ENCODE measurements at places on chromosomes 12 and 14.
A peak's percentile ranks its signal among the peaks of the same experiment; 100 is the strongest.

GRCh38 chr14:59753512-59753911 is 117.1 kb downstream of the RTN1 start:
- DNase-seq: no peak

DNA sequence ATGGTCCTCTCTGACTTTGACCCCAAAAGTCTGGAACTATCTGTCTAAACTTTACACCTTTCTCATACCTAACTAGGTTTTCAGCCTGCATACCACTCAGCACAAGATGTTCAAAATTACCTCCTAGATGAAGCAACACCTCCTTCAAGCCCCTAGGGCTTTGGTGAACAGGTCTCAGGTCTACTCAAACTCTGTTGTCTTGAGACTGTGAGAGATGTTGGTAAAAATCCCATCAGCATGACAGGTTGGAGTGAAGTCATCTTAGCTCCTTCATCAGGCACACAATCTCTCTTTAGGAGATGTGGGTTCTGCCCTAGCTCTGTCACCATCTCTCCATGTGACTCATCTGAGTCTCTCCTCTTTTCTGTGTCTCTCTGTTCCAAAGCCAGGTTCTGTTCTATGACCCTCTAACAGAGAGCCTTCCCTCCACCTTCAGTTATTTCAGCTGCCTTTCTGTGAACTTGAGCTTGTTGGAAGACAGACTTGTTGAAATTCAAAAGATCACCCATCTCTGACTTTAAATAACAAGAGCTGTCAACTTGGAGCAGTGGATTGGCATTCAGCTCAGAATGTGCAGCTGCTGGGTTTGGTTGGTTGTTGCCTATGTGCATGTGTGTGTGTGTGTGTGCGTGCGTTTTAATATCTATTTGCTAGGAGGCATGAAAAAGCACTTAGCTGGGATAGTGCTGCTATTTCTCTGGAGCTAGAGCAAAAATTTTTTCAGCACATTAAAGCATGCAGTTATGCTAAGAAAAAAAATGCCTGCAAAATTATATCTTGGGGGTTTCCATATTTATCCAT is 130.7 kb downstream of the CRACR2A start:
- DNase-seq: no peak

- DNase-seq: no peak
Measured at GRCh38 chr12:86148071-86148470, 108.1 kb downstream of the MGAT4C start.

GRCh38 chr12:104339663-104340062 is 36.1 kb downstream of the EID3 start:
- no peak for DNase-seq

DNA sequence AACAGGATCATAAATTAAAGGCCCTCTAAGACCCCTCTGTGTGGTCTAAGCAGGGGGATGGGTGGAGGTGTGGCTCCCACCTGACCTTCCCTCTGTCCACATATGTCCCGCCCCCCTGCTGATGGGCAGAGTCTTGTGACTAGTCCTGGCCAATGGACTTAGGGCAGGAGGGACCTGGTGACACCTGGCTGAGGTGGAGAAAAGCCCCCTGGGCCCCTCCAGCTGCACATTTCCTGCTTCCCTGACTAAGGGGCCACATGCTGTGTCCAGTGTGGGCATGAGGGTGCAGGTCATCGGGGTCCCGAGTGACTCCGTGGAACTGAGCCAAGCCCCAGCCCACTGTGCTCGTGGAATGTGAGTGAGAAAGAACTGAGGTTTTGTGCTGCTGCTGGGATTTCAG is 254.7 kb downstream of the ADGRD1 start:
- no peak for DNase-seq

DNA sequence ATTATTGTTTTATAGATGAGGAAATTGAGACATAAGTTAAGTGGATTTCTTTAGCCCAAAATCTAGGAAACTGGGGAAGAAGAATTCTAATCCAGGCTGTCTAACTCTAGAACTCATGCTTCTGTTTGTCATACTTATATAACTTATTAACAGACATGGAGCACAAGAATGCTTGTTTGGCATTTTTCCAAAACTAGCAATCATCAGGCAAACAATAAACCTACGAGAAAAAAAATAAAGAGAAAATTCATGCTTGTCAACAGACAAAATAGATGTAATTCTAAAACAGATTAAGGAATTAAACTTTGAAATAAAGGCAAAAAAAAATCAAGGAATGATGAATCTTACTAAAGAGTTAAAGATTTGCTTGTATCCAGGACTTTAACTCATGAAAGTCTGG is 103.1 kb downstream of the METTL25 start:
- DNase-seq: no peak

- no peak for DNase-seq
Measured at GRCh38 chr14:89231426-89232113, 185.5 kb downstream of the FOXN3 start.

- DNase-seq: no peak
Measured at GRCh38 chr12:45732250-45732649, 2.7 kb downstream of the ARID2 start.

DNA sequence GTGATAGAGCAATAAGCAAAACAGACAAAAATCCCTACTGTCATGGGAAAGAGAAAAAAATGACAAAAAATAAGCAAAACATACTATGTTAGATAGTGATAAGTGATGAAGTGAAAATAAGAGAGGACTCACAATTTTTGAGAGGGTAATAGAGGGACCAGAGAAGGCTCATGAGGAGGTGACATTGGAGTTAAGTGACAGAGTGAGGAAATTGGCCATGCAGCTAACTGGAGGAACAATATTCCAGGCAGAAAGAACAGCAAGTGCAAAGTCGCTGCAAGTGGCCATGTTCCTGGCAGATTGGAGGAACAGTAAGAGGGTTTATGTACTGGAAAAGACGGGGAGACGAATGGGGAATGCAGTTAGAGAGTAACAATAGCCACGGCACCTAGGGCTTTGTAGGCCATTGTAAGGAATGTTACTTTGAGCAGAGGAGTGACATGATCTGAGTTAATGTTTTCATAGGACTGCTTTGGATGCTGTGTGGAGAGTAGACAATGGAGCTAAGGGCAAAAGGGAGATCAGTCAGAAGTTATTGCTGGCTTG is 1.4 kb upstream of the SAV1 start:
- DNase-seq: no peak

GRCh38 chr12:55724226-55724939 is 4.2 kb downstream of the RDH5 start:
- peak; percentile 40 for DNase-seq

- no peak for DNase-seq
Measured at GRCh38 chr14:90555126-90556011, 158.5 kb downstream of the CALM1 start.
